ENCODE measurements at places on chromosomes 2 and 18.

DNA sequence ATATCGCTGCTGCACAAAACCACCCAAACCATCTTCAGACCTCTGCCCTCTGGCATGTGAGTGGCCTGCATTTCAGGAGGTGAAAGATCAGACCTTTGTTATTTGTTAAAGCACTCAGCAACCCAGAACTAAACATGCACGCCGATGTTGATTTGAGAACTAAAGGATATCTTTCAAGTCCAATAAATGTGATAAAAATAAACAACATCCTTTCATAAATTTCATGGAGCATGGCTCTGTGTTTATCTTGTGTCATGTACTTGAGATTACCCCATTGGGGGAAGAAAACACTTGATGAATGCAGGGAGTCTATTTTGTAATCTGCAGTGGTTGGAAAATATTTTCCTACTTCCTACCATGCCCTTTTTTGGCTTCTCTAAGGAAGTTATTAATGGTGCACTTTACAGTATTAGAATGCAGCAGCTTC is 70.8 kb upstream of the GATA6 start:
- DNase-seq, result no peak

DNA sequence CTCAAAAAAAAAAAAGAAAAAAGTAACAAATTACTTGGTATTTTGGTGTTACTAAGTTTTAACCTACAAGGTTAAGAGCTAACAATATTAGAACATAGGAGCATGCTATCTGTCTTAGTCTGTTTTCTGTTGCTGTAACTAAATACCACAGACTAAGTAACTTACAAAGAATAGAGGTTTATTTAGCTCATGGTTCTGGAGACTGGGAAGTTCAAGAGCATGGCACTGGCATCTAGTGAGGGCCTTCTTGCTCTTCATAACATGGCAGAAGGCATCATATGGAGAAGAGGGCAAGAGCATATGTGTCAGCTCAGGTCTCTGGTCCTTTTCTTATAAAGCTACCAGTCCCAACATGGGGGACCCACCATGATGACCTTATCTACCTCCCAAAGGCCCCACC is 36.5 kb downstream of the SMARCAL1 start:
- no peak for DNase-seq

- no peak for DNase-seq
These were observed 13.4 kb upstream of the LRPPRC start for GRCh38 chr2:44009136-44009735.

DNA sequence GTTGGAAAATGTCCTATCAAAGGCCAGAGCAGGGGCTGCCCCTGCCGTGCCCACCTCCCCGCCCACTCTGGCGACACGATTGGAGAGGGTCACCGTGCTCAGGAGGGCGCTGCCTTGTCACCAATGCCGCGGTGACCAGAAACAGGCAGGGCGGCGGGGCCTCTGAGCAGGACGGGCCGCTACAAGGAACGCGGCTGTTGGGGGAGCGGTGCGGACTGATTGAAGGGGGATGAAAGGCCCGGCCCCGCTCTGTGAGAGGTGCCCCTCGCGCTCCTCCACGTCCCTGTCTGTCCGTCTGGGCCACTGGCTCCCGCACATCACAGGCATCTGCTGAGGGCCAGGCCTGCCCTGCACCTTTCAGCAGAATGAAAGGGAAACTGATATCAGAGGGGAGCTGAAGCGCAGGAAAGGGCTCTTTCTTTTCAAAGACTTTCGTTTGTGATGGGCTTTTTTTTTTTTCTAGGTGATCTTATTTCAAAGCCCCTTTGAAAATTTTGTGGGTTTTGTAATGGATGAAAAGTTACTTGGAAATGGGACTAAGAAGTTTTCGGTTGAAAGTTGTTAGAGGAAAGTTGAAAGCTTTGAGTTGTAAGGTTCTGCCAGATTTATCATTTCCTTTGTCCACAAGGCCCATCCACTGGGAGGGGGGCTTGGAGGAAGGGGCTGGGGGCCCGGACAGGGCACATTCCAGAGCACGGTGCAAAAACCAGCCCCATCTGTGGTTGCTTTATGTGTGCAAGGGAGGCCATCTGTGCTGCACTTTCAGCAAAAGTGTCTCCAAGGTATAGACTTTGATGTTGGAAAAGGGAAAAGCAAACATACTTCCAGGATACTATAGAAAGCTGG is 244.2 kb downstream of the KLHL29 start:
- no peak for DNase-seq

DNA sequence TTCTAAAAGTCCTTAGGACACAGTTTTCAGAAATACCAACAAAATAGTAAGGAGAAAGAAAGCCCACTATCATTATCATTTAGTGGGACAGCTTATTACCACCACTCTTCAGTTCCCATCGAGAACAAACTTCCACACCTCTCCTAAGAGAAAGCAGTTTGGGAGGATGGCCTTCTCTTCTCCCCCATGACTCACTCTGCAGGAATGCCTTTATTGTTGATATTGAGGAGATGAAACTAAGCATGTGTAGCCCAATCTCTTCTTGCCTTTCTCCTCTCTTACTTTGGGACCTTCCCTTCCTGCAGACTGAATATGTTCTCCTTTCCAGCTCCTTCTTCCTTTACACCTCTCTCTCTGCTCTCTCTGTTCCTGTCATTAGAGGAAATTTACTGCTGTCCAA is 30.0 kb upstream of the ERMN start:
- DNase-seq, result no peak

- DNase-seq, result no peak
These were observed 29.6 kb upstream of the TTN start for GRCh38 chr2:178836807-178837206.

DNA sequence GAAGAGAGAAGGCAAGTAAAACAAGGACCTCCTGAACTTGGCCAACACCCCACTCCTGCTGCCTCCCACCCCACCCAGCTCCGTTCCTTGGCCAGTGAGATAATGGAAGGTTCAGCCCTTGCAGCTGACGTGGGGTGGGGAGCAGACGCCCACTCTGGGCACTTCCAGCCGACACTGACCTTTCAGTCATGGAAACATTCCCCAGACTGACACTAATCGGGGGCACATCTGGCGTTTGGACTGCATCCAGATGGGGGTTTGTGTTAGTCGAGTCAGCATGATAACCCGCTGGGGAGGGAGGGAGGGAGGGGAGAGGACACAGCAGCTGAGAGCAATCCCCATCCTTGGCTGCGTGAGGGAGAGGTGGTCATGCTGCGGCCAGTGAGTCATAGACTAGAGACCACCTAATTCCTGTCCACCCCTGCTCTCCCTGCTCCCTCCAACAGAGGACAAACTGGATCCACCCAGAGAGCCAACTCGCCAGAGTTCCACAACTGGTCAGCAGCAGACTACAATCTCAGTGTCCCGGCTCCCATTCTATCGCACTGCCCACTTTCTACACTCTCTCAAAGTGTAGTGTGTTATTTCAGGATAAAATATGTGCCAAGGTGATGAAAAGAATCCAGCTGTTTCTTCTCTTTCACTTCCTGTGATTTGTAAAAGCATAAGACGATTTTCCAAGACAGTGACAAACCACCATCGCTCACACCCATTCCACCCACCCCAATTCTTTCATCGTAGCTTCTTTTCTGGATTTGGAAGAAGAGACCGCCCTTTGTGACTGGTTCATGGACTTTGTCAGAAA is 115.4 kb upstream of the PKDCC start:
- no peak for DNase-seq

DNA sequence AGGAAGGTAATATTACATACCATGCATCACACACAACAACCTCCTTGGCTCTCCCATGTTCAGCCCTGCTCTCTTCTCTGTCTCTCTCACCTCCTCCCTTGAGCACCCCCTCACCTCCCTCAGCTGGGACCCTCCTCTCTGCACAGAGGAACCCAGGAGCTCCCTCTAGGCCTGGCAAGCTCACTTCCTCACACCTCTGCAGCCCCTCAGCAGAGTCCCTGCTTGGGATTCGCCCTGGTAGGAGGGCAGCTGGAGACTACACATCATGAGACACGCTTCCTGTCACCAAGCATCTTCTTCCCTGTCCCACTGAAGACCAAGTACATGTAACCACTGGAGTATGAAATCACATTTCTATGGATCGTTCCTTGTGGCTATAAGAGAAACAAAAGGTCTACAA is 51.0 kb downstream of the ADD2 start:
- DNase-seq, result no peak

DNA sequence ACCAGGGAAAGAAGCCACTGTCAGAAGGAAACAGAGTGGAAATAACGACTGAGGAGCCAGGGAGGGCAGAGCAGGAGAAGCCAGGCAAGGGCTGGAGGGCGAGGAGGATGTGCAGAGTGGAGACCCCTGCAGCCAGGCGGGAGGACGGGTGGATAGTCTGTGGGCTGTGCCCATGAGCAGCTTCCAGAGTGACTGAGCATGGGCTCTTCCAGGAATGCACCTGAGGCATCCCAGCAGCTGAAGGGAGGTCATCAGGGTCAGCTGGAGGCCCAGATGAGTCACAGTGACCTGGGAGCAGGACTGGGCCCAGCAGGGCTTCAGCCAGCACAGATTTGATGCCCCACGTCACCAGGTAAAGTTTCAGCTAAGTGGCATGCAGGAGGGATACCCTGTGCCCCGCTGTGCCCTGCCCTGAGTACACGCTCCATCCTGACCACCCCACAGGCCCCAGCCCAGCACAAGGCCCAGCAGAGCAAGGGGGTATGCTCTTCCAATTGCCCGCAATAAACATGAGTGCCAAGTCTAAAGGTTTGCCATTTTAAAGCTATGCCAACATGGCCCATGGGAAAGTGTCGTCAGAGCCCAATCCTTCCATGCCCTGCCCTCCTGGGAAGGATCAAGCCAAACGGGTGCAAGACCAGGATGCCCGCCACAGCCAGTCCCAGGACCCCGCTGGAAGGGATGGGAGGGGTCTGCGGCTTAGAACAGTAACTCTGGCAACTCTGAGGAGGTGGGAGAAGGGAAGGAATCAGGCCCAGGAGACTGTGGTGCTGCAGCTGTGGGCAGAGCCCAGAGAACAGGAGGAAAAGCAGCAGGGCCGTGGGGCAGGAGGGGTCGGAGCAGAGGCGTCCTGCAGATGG is 85.7 kb downstream of the SEPTIN10 start:
- no peak for DNase-seq

DNA sequence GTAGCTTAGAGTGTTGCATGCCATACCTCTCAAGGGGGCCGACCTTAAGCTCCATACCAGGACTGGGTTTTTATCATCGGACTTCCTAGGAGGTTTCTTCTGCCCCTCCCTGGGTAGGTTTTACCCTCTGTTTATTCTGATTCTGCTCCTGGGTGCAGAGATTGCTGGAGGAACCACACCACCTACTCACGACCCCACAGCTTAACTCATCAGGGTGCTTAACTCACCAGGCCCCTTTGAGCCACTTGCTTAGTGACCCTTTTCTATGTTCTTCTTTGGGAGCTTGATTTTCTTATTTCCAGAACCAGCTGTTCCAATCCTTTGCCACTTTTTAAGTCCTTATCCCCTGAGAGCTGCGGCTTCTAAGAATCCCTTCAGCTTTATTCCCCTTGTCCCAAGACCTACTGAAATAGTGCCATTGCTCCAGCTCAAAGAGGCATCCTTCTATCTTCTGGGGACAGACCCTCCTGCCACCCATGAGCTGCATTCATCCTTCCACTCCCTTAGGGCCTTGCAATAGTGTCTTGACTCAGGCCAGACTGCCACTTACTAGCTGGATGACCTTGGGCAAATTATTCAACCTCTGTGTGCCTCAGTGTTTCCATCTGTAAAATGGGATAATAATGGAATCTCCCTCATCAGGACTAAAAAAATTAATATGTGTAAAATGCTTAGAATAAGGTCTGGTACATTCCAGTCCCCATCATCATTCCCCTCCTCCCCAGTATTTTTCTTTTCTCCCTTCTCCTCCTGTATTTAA is 5.8 kb downstream of the OXER1 start:
- no peak for DNase-seq

- DNase-seq, result no peak
These were observed 154.1 kb downstream of the FHOD3 start for GRCh38 chr18:36451454-36452251.

DNA sequence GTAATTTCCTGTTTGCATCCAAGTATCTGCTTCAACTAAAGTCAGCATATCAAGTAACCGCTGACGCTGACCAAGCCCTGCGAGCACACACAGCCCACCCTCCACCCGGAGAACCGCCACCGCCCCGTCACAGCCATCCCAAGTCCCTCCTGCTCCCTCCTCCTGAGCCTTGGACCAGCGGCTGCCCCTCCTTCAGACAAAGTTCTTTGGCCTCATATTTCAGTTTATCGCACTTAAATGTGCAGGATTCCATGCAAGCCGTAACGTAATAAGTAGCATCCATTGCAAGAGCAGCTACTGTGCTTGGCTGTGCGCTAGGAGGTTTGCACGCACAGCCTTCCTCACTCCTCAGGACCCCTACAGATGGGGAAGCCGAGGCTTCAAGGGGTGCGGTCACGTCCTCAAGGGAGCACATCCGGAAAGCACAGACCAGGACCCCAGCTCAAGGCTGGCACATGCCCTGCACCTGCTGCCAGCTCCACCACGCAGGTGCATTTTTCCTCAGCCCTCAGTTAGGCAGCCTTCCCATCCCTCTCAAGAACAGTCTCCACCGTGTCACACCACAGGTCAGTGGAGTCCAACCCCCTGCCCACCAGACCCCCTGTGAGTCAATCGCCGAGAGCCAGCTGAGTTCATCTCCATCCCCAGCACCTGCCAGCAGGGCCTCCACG is 17.1 kb downstream of the PXDN start:
- DNase-seq, result no peak

DNA sequence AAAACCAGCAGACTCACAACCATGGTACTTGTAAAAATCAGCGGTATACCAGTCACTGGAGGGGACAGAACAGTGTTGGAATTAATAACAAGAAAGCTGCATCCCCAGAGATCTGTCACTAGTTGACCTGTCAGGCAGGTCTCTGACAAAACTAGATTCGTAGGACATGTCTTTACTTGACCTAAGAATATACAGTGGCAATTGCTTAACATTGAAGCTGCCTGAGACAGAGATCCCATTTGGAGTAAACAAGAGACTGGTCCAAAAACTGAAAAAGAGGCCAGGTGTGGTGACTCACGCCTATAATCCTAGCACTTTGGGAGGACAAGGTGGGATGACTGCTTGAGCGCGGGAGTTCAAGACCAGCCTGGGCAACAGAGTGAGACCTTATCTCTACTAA is 7.2 kb upstream of the SS18 start:
- no peak for DNase-seq

DNA sequence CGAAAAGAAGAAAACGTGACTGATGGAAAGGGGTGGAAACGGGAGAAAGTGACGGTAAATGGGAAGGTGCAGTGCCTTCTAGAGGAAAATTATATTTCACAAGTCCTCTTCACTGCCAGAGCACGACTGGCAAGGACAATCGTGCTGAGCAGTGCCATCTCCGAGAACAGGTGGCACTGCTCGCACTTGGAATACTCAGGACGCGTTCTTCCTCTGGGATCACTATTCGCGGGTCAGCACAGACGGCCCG is 364 bp downstream of the STAT1 start:
- no peak for DNase-seq

- no peak for DNase-seq
These were observed 77.2 kb upstream of the PXDN start for GRCh38 chr2:1821530-1821929.

DNA sequence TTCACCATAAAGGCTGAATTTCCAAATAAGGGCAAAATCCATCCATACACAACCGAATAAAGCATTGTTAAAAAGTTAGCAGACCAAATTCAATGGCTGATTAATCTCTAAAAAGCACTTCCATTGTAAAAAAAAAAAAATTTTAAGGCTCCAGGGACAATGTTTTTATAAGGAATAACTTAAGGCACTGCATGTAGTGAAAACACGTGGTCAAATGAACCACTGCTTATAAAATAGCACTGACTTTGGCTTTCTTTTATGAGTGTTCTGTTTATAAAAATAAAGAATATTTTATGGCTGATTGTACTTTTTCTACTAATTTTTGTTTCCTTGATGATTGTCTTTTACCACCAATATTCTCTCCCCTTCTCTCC is 409.3 kb upstream of the KCNH7 start:
- DNase-seq, result no peak

- DNase-seq, result peak; percentile 25
These were observed 37.2 kb upstream of the PXDN start for GRCh38 chr2:1781291-1782080.

Measured in activated naive CD8-positive, alpha-beta T cell treated with anti-CD3 and anti-CD28 coated beads, Interleukin-2, amount 50 U/mL, for 24 hours (primary cell).